Bronchial epithelial cell (primary cell): ENCODE measurements at places on chromosomes 13 and 19.

- no peak for DNase-seq
Observed at GRCh38 chr13:114001331-114002008, 27.6 kb upstream of the C13orf46 start.

- no peak for DNase-seq
Observed at GRCh38 chr13:100273138-100273537, 184.2 kb downstream of the PCCA start.

GRCh38 chr13:106234636-106235035 lies 300.8 kb downstream of the EFNB2 start:
- no peak for DNase-seq

GRCh38 chr13:103222683-103223082 lies 156.5 kb upstream of the SLC10A2 start:
- DNase-seq, result peak; percentile 97

- no peak for DNase-seq
Observed at GRCh38 chr13:46374710-46375109, 12.3 kb downstream of the RUBCNL start.

DNA sequence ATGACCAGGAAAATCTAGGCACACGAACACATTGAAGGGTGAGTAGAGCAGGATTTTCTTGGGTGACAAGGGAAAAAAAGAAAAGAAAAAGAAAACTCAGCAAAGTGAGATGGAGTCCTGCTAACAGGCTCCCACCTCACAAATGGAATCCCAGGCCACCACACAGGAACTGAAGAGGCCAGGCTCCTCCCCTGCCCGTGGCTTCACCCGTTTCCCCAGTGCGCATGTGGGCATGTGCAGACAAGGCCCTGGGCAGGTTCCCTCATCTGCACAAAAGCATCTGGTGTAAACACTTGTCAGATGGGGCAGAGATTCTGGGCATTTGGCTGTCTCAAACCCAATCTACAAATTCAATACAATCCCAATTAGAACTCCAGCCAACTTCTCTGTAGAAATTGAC lies 24.5 kb downstream of the CFAP97D2 start:
- peak; percentile 59 for DNase-seq

DNA sequence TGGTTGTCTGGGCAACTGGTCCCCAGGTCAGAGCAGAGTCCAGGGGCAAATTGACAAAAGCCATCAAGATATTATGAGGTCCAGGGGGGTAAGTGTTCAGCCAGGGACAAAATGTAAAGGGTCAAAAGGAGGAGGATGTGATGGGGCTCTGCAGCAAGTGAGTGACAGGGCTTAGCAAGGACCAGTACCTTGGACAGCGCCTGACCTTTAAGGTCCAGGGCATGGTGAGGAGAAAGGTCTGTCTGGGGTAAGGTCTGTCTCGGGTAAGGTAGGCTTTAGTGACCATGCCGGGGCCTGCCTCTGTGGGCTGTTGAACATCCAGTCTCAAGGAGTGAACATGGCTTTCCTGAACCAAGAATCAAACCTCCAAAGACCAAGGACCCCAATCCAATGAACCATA lies 6.3 kb upstream of the ZNF358 start:
- no peak for DNase-seq

- no peak for DNase-seq
Observed at GRCh38 chr19:12265921-12266704, 28.6 kb downstream of the ZNF44 start.

GRCh38 chr19:55284405-55285058 lies 735 bp downstream of the BRSK1 start:
- DNase-seq, result no peak

DNA sequence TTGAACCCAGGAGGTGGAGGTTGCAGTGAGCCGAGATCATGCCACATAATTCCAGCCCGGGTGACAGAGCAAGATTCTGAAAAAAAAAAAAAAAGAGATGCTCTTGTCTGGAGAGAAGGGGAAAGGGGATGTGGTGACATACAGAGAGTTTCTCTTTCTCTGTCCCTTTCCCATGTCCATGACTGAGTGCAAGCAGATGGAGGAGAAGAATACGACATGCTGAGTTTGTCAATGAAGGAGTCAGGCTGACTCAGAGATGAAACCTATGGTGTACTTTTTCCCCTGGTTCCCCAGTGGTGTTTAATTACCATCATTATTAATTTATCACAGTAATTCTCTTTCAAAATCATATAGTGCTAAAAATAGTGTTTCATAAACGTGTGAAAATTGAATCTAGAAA lies 448.8 kb downstream of the FOXO1 start:
- DNase-seq, result no peak

GRCh38 chr19:2249880-2250765 lies 1.0 kb downstream of the AMH start:
- DNase-seq, result no peak

DNA sequence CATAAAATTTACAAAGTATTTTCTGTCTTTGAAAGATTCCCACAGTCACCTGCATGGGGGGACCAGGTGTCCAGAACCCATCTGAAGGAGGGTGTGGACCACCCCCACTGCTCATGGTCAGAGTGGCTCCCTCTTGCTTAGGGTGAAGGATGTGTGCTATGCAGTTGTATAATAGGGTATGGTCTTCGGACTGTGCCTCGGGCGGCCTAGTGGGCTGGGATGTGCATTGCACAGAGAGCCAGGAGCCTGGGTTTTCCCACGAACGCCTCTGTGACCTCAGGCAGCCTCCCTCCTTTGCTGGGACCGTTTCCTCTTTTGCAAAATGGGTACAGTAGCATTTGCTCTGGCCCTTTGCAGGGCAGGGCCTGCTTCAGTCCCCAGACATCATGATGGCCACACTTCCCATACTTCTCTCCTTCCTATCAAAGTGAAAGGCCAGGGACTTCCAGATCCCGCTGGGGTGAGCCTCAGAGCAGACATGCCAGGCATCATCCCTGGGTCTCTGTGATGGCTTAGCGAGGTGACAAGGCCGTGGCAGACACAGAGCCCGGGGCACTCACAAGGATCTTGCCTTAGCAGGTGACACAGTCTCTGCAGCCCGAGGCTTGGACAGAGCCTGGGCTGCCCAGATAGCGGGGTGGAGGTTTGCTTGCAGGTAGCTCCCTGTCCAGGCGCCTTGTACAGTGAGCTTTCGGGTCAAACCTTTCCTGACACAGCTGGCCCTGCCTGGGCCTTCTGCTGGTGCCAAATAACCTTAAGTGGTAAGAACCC lies 59.4 kb upstream of the ZNF536 start:
- DNase-seq, result no peak

GRCh38 chr13:114099191-114099590 lies 33.2 kb downstream of the RASA3 start:
- DNase-seq, result no peak

GRCh38 chr19:11721681-11722080 lies 17.1 kb downstream of the ZNF823 start:
- no peak for DNase-seq

- peak; percentile 90 for DNase-seq
Observed at GRCh38 chr19:14505488-14506239, 9.7 kb upstream of the GIPC1 start.

- no peak for DNase-seq
Observed at GRCh38 chr13:94400874-94401273, 78.6 kb downstream of the DCT start.

GRCh38 chr19:6210091-6210490 lies 69.7 kb downstream of the MLLT1 start:
- no peak for DNase-seq

DNA sequence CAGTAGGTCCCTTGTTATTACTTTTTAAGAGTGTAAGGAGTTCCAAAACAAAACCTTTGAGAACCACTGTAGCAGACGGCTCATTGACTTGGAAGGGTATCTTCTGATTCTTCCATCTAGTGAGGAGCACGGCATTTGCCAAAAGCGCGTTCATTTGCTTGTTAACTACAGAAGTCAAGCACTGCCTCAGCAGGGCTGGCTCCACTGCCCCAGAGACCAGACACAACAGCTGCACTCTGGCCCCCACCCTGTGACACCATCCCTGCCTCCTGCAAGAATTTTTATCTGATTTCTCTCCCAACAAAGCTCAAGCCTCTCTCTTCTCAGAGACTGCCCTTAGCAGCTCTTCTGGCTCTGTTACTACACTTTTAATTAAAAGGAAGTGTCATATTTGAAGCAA lies 20.7 kb upstream of the XPO4 start:
- DNase-seq, result no peak

GRCh38 chr19:12975221-12975741 lies 5.9 kb downstream of the DAND5 start:
- DNase-seq, result no peak

- no peak for DNase-seq
Observed at GRCh38 chr19:35887197-35887596, 13.1 kb downstream of the NFKBID start.
